ENCODE measurements at places on chromosomes 2 and 18. TPM values are rescaled to one million over a fixed set of nuclear protein-coding genes. Genes with fewer than 3 reads are reported as not detected.

The QPCT gene
- 1.9 TPM for polyA plus RNA-seq

- DNase-seq = no peak
These were observed 70.1 kb downstream of the EDAR start for GRCh38 chr2:108918941-108919341.

- DNase-seq = no peak
These were observed 1348.0 kb upstream of the PIK3C3 start for GRCh38 chr18:40606996-40607395.

The OSBPL1A gene
- polyA plus RNA-seq = 26.9 TPM

The DCC gene
- 0.31 TPM for polyA plus RNA-seq

GRCh38 chr2:15084826-15085489, 452.4 kb downstream of the LRATD1 start:
- no peak for DNase-seq

The OSR1 gene
- polyA plus RNA-seq = 48.0 TPM

The SMCHD1 gene
- 11.2 TPM for polyA plus RNA-seq

The ACVR1C gene
- polyA plus RNA-seq = 0.01 TPM

- DNase-seq = no peak
These were observed 64.8 kb upstream of the GALNT5 start for GRCh38 chr2:157192445-157193423.

The NPC1 gene
- 7.5 TPM for polyA plus RNA-seq

The TNFRSF11A gene
- 0.09 TPM for polyA plus RNA-seq

- DNase-seq = no peak
These were observed 20.9 kb upstream of the HK2 start for GRCh38 chr2:74812787-74813590.

DNA sequence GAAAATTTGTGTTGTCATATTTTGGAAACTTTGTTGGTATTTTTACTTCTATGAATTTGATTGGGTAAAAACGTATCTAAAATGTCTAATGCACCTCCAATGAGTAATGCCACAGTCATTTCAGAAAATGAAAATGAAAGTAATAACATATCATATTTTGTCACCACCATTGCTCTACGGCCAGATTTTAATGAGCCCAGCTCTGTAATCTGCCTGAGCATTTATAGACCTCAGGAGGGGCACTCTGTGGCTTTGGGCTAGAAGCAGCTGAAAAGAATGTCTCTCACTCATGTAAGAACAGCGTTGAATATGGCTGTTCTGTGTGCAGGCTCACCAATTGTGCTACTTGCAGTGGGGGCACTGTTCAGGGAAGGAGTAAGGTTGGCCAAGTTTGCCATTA, 32.7 kb upstream of the ABCA12 start:
- no peak for DNase-seq

DNA sequence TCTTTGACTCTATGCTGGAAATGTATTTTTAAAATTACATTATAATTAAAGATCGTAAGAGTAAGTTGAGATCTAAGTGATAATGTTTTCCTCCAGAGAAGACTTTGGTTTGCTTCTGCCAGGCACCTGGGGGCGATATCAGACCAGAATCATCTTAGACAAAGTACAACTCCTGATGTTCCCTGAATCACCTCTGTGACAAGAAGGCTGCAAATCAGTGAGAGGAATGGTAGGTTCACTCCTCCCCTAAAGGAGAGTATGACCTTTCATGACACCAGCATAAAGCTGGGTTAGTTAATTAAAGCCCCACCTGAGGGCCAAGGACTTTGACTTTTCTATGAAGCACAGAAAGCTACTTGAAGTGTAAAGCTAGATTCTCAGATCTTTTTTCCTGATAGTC, 114.4 kb upstream of the DTNA start:
- DNase-seq = peak; percentile 41

DNA sequence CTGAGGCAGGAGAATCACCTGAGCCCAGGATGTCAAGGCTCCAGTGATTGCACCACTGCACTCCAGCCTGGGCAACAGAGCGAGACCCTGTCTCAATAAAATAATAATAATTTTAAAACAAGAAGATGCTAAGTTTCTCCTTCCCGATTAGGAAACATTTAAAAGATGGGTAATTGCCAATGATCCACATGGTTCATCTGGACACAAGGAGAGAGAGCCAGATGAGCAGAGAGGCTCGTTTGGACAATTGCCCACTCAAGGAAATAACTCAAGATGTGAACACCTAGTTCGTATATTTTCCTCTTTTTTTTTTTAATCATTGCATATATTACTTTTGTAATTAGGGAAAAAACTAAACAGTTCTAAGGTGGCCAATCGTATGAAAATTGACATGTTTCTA, 3.6 kb upstream of the ACTG2 start:
- DNase-seq = no peak

DNA sequence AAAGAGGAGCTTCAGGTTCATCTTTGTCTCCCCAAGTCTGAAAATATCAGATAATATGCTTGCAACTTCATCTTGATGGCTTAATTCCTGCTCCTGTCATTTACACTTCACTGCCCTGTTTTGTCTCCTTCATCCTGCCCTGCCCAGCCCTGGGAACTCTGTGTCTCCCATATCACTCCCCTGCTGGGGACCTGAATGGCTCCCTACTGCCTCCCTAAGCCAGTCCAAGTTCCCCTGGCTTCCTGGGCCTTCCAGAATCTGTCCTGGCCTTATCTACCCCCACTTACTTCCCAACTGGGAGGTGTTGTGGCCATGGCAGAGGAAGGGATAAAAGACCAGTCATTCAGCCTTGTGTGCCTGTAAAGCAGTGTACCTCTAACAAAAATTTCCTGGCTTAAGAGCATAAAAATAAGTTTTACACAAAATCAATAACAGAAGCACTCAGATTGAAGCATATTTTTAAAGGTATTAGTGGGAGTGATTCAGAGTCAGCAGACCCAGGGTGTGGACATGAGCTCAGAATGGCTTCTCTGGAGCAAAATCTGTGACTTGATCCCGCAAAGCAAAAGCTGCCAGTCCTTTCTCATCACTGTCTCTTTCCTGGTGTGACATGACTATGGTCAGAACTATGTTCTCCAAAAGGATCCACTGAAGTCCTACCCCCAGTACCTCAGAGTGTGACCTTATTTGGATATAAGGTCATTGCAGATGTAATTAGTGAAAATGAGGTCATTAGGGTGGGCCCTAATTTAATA, 59.1 kb downstream of the INO80C start:
- DNase-seq = no peak

The MRPL44 gene
- 13.9 TPM for polyA plus RNA-seq

- no peak for DNase-seq
These were observed 27.5 kb downstream of the ABCA12 start for GRCh38 chr2:215110918-215111317.

DNA sequence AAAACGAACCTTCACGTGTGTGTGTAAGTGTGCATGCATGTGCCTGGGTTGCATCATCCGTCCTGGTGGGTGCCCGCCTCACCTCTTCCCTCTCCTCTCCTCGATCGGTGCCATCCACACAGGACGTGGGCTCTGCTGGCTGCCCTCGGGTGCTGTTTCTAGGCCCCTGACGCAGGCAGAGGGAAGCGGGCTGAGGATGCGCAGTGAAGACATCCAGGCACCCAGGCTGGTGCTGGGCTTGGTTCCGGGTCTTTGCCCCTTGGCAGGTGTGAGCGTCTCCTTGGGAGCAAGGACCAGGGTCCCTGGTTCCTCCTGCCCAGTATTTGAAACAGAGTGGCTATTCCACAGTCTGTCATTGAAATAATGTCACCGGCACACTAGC, 6.2 kb upstream of the ADCY3 start:
- DNase-seq = no peak

DNA sequence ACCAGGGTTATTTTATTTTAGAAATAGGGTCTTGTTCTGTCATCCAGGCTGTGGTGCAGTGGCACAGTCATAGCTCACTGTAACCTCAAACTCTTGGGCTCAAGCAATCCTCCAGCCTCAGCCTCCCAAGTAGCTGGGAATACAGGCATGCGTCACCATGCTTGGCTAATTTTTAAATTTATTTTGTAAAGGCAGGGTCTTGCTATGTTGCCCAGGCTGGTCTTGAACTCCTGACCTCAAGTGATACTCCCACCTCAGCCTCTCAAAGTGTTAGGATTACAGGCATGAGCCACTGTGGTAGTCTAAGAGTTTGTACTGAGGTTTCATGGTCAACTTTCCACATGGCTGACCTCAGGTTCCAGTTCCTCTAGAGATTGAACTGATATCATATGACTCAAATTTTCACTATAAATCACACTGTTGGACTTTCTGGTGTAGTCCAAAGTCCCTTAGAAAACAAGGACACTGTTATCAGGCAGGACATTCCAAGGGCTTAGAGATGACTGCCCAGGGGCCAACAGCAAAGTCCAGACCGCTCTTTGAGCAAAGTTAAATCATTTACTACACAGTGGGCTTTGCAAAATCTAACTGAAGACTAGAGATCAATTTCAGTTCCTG, 82.0 kb upstream of the MEX3C start:
- no peak for DNase-seq

The KCNG2 gene
- polyA plus RNA-seq = not detected

The NDC80 gene
- 15.5 TPM for polyA plus RNA-seq

DNA sequence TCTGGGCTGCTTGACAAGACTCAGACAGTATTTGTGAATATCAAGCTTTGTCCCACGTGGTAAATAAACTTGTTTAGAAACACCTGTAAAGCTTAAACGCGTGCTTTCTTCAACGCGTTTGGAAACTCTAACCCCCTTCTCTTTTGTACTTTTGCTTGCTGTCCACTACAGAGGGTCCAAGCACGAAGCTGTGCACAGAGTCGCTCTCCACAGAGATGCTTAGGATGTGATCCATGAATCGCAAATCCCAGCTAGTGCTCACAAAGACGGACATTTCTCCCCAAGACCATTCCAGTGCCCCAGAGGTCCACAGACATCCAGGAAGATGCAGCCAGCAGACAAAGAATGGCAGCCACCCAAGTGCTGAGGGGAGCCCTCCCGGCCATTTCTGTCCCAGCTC, at the start of gene GPR45:
GPR45 (plus strand) TSS at position 301 of the 400 bp plus-strand sequence. CDS start 116 bp downstream, outside the sequence.
- no peak for DNase-seq

The GALM gene
- 11.8 TPM for polyA plus RNA-seq

The C2orf78 gene
- polyA plus RNA-seq = not detected

GRCh38 chr2:30915486-30915885, 108.2 kb upstream of the CAPN13 start:
- DNase-seq = peak; percentile 0

The DAPL1 gene
- polyA plus RNA-seq = not detected

The PPP1R1C gene
- polyA plus RNA-seq = 0.34 TPM

DNA sequence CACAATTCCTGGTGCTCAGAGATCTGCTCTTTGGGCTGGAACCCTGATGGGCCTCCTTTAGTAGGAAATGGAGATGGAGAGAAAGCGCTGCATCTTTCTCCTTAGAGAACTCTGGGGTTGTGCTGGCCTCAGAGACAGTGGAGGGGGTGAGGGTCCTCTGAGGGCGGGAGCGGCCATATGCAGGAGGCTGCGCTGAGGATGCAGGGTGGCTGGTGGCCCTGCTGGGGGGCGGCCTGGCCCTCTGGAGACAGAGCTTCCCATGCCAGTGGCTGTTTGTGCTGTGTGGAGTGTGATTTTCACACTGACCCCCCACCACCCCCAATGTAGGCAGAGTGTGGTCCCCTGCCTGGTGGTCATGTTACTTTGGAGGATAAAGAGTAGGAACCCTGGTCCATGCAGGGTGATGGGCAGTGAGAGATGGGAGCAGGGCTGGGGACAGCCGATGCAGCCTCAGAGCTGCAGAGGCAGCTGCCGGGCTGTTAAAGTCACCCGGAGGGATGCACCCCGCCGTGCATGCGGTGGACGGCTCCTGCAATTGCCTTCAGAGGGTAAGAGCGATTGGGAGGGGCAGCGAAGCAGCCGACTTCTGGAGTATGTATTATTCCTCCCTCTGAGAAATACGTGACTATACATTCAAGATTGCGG, 194.6 kb downstream of the FAM210A start:
- no peak for DNase-seq

GRCh38 chr2:26178746-26179436, 6.0 kb downstream of the GAREM2 start:
- no peak for DNase-seq

DNA sequence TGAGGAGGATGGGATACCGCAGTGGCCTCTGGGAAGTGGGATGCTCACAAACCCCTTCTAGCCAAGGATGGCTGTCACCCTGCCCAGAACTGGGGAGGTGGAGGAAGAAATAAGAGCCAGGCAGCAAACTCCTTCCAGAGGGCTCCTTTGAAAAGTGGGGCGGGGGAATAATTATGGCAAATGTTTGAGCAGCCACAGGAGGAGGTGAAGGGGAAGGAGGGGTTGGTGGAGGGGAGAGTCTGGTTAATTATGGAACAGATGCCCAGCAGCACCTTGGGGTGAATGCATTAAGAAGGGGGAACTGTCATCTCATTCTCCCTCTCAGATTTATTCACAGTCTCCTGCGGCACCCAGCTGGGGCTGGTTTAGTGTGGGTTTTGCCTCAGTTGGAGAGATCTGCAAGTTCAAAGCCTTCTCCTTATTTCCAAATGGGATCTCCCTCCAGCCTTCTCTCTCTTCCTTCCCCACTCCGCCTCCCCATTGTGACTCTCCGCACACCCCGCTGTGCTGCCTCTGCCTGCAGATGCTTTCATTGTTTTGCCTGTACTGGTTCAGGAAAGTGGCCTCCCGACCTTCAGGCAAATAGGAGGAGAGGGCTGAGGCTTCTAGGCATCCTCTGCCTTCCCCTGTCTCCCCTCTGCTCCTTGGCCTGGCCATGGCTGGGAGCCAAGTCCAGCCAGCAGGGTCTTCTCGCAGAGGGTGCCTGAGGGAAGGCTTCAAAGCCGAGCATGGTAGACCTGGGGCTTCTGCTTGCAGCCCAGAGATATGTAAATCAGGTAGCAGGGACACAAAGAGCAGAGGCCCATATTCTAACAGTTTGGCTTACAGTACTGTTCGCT, 457.2 kb upstream of the MEX3C start:
- no peak for DNase-seq

GRCh38 chr2:157559061-157559460, 69.6 kb downstream of the ACVR1C start:
- peak; percentile 4 for DNase-seq

The AQP4 gene
- not detected for polyA plus RNA-seq

GRCh38 chr2:235045336-235045972, 93.6 kb downstream of the SH3BP4 start:
- no peak for DNase-seq
